Stimulated activated CD4-positive, alpha-beta T cell treated with anti-CD3 and anti-CD28 coated beads, Interleukin-15, amount 100 ng/mL, for 48 hours (primary cell): ENCODE measurements at places on chromosomes 5 and 9.

GRCh38 chr5:135369952-135370351, 29.1 kb downstream of the MACROH2A1 start:
- DNase-seq, result no peak

DNA sequence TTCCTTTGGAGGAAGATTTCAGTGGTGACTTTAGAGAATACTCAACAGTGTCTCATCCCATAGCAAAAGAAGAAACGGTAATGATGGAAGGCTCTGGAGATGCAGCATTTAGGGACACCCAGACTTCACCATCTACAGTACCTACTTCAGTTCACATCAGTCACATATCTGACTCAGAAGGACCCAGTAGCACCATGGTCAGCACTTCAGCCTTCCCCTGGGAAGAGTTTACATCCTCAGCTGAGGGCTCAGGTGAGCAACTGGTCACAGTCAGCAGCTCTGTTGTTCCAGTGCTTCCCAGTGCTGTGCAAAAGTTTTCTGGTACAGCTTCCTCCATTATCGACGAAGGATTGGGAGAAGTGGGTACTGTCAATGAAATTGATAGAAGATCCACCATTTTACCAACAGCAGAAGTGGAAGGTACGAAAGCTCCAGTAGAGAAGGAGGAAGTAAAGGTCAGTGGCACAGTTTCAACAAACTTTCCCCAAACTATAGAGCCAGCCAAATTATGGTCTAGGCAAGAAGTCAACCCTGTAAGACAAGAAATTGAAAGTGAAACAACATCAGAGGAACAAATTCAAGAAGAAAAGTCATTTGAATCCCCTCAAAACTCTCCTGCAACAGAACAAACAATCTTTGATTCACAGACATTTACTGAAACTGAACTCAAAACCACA, 67.4 kb downstream of the VCAN start:
- DNase-seq, result no peak

DNA sequence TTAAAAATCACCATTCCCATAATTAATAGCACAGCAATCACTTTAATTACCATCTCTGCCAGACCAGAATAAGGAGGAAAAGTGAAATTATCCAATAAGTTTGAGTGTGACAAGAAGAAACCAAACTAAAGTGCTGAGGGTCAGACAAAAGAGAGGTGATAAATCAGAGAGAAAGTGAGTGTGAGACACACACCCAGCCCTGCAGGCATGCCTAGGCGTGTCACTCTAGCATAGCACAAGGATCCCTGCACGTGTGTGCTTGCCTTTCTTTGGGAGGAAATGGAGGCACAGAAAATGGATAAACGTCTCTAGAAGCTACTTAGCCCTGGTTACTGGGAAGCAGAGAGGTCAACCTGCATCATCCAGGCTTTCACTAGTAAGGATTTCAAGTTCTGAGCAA, 56.2 kb downstream of the SEMA6A start:
- DNase-seq, result no peak

GRCh38 chr9:88826771-88827181, 164.5 kb upstream of the S1PR3 start:
- DNase-seq, result no peak

GRCh38 chr5:66169534-66169933, 25.4 kb downstream of the SREK1 start:
- DNase-seq, result no peak

DNA sequence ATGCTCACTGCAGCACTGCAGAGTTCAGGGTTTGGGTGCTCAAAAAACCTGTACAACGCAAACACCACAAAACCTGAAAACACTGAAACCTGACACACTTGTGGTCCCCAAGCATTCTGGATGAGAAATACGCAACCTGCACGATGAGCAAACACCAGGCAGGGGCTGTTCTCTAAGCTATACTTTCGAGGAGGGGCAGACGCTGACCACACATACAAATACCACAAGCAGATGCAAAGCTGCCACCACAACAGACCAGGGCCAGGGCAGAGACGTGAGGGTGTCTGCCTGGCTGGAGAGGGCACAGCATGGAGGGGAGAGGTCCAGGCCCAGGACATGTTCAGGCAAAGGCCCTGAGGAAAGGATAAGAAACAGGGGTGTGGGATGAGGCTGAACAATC, 23.0 kb downstream of the BARHL1 start:
- DNase-seq, result no peak

GRCh38 chr5:138606378-138607064, 31.3 kb upstream of the HSPA9 start:
- no peak for DNase-seq

GRCh38 chr5:178440181-178440580, 150.0 kb downstream of the COL23A1 start:
- no peak for DNase-seq

- DNase-seq, result no peak
Observed at GRCh38 chr9:33129886-33130881, 37.0 kb downstream of the B4GALT1 start.

DNA sequence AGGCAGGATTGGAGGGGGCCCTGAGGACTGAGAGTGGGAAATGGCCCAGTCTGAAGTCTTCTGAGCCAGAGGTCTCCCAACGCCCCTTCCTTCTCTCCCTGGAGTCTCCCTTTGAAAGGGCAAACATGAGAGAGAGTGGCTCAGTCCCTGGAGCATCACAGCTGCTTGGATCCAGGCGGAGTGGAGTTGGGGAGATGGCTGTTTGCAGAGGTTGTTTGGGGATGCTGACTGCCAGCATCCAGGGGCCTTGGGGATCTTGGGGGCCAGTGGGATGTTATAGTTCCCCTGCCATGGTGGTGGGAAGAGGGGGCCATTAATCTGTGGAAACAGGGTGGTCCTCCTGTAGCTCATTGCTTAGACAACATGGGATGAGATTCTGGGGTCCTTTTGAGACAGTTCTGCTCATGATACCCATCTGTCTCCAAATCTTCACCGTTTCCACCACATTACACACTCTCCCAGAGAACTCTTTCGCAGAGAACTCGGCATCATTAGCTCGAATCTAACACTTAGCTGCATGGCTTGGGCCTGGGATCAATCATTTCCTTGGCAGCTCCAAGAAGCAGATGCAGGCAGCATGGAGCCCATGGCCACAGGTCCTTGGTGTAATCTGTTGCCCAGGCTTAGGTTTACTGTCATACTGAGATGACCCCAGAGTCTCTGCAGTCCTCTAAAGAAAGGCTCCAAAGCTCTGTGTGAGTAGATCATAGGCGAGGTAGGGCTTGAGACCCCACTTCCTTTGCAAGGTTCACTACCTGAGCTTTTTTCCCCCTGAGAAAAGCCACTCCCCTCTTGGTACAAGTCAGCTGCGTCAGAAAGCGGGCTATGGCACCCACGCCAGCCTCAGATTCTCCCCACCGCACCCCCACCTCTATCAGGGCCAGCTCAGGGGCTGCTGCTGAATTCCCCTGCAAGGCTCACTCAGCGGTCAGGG, 54.4 kb upstream of the SH3PXD2B start:
- DNase-seq, result no peak

DNA sequence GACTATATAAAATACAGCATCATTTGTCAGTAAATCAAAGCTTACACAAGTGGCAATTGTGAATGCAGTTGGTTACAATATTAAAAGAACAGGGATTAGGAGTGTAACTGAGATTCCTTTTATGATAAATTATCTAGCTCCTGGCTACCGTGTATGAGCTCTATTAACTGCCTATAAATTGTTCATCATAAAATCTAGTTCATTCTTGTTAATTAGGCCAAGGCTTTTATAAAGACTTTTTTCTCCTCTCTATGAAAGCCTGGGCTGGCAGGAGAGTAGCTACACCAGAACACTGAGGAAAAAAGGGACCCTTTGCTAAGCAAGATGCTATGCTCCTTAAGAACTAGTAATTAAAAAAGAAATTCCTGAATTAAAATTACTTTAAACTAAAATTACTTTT, 132.4 kb upstream of the MEF2C start:
- no peak for DNase-seq

- no peak for DNase-seq
Observed at GRCh38 chr5:14771972-14772371, 99.6 kb downstream of the ANKH start.

GRCh38 chr5:22889720-22890119, 36.6 kb upstream of the CDH12 start:
- no peak for DNase-seq

DNA sequence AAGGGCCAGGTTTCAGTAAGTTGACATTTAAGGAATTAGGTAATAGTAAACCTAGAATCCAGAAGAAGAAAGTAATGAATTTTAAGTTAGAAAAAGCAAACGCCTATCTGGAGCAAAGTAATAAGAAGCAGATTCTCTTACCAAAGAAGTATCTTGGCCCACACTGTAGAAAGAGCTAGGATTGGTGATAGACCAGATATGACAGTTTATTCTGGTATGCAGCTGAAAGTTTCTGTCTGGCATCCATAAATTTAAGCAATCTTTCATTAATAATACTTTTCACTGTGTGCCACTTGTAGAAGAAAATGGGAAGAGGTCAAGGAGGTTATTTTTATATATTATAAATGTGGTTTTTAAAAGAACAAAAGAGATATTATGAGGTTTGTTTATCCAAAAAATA, 3.0 kb downstream of the RECK start:
- no peak for DNase-seq

GRCh38 chr5:45262061-45262590, 434.1 kb downstream of the HCN1 start:
- no peak for DNase-seq

DNA sequence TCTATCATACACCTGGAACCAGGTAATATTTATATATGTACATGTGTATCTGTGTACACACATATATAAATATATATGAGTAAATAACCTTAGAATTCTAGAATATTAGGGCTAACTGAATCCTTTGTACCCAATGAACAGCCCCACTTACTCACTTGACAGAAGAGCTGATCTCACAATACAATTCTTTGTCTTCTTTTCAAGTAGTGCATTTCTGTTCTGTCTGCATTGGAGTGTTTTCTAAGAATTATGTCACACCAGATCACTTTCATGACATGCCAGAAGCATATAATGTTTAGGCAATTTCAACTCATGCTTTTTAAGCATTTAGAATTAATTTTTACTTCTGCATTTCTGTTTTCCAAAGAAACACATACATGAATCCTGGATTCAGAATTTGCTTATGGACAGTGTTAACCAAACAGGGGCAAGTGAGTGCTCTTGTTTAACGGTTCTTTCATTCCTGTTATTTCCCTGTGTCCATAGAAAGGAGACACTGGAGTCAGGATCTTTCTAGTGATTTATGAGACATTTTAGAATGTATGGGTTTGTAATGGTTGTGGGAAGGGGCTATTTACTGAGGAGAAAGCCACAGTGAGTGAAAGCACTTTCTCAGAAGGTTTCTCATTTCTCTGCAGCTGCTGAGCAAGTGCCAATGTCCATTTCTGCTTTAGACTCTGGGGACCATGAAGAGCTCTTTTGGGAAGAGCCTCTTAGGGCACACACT, 123.2 kb downstream of the RMI1 start:
- no peak for DNase-seq

GRCh38 chr9:89821081-89821480, 216.3 kb downstream of the GADD45G start:
- no peak for DNase-seq

DNA sequence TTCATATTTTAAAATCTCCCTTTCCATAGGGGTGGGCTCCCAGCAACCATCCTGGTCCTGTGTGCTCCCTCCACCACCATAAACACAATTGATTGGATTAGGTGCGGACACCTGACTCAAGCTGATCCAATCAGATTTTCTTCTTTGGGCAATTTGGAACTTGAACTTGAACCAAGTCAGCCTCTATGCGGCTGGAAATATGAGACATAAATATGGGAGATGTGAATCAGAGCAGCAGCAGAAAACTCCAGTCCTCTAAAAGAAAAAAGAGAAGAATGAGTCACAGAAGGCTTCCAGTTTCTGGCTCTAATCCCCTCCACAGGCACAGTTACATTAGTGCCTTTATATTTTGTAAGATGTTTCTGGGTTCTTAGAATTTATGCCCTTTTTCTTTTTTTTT, 306.6 kb downstream of the MLLT3 start:
- no peak for DNase-seq

DNA sequence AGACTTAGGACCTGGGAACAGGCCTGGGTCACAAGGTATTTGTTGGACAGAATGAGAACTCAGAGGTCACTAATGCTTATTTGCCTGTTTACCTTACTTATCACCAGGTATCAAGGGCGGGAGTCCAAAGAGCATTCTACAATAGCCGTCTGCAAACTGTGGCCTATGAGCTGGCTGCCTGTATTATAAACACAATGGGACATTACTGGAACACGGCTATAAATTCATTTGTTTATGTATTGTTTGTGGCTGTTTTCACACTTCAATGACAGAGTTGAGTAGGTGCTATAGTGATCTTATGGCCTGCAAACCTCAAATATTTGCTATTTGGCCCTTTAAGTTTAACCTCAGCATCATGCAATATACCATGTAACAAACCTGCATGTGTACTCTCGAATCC, 76.6 kb upstream of the ASTN2 start:
- DNase-seq, result no peak

DNA sequence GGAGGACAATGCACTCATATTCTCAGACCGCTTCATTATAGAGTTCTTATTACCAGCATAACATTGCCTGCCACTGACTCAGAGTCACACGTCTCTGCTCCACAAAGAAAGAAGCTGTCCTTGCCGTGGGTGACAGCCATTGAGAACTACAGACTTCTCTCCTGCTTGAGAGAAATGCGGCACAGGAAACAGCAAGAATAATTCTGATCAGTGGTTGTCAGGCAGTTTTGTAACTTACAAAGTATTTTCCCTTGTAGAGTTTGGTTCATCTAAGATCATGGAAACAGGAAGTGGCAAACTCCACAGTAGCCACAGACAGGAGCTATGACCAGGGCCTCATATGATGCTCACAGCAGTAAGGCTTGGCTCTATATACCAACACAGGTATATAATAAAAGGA, 47.0 kb downstream of the KCNV2 start:
- no peak for DNase-seq

GRCh38 chr5:152221721-152222629, 183.1 kb downstream of the NMUR2 start:
- no peak for DNase-seq

GRCh38 chr9:81417299-81417675, 272.1 kb downstream of the TLE1 start:
- DNase-seq, result no peak

GRCh38 chr9:38000735-38001134, 68.3 kb downstream of the SHB start:
- DNase-seq, result no peak

- DNase-seq, result no peak
Observed at GRCh38 chr9:18911714-18912342, 121.2 kb downstream of the SAXO1 start.

GRCh38 chr5:80623999-80624398, 30.5 kb upstream of the MSH3 start:
- no peak for DNase-seq

DNA sequence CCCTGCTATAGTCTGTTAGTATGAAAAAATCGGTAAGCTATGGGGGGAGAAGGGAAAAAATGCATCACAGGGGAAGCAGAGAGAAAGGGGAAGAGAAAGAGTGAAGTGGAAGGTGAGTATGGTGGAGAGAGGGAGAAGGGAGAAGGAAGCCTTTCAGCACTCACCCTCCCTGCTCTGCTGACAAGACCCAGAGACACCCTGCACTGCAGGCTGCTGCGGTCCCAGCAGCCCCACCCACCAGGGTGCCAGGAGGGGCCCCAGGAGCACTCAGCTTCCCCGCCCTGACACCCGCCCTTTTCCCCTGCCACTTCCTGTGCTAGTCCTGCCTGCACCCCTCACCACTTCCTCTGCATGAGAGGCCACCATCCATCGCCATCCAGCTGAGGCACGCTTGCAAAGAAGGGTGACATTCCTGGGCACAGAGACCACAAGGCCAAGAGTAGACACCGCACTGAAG, 12.7 kb downstream of the STK10 start:
- peak; percentile 88 for DNase-seq

GRCh38 chr5:111472579-111472978, 39.8 kb downstream of the STARD4 start:
- no peak for DNase-seq

- no peak for DNase-seq
Observed at GRCh38 chr5:154861946-154862345, 3.5 kb downstream of the CNOT8 start.
